ENCODE measurements at places on chromosomes 12 and 14. TPM values are rescaled to one million over a fixed set of nuclear protein-coding genes. Genes with fewer than 3 reads are reported as not detected.
A peak's percentile ranks its signal among the peaks of the same experiment; 100 is the strongest.

- no peak overlapping the region for H3K27ac ChIP-seq
- H3K4me3 ChIP-seq = no peak overlapping the region
- H3K4me1 ChIP-seq = no peaks in the 10 kb centered on the region
- DNase-seq = peak; percentile 39
- H3K36me3 ChIP-seq = peaks cover 32% of the 10 kb centered on the region
Observed at GRCh38 chr12:4307593-4308333, 13.2 kb upstream of the TIGAR start.

Gene FRMD6
- 0.12 TPM for polyA plus RNA-seq

Gene TAS2R42
- polyA plus RNA-seq = not detected

Gene AKAP6
- polyA plus RNA-seq = not detected

DNA sequence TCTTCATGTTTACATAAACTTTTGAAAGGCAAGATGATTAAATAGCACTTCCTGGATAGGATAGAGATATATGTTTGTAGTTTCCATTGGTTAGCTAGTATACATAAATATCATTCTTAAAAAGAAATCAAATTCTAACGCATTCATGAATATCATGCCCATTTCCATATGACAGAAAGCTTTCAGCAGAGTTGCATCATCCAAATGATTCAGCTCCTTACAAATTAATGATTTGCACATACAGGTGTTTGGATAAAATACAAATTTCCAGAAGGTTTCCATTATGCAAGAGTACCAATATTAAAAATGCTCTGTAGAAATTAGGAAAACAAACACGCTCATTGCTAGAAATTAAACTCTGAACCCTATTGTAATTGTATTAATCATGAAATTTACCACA is 264.4 kb downstream of the FOXG1 start:
- no peaks in the 10 kb centered on the region for H3K27me3 ChIP-seq
- no peaks in the 10 kb centered on the region for H3K4me1 ChIP-seq
- no peak for DNase-seq
- H3K4me3 ChIP-seq = no peak overlapping the region

DNA sequence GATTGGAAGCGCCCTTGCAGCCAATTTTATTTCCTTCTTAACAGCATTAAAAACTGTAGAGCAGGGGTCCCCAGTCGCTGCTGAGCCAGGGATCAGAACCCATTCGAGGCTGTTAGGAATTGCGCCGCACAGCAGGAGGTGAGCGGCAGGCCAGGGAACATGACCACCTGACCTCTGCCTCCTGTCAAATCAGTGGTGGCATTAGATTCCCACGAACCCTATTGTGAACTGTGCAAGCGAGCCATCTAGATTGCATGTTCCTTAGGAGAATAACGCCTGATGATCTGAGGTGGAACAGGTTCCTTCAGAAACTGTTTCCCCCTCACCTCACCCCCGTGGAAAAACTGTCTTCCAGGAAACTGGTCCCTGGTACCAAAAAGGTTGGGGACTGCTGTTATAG is 107.4 kb downstream of the DNAI7 start:
- no peaks in the 10 kb centered on the region for H3K4me1 ChIP-seq
- H3K27me3 ChIP-seq = no peaks in the 10 kb centered on the region
- H3K27ac ChIP-seq = no peak overlapping the region
- H3K36me3 ChIP-seq = peaks cover 96% of the 10 kb centered on the region
- H3K4me3 ChIP-seq = no peak overlapping the region

Gene TTC7B
- polyA plus RNA-seq = 1.2 TPM

- H3K4me1 ChIP-seq = peaks cover 43% of the 10 kb centered on the region
- H3K27me3 ChIP-seq = no peaks in the 10 kb centered on the region
- peaks cover 29% of the 10 kb centered on the region for H3K36me3 ChIP-seq
- H3K27ac ChIP-seq = peak overlapping the region; percentile 99
- H3K4me3 ChIP-seq = peak overlapping the region; percentile 100
Observed at GRCh38 chr12:66168410-66168809, 1.4 kb downstream of the TMBIM4 start.

- H3K36me3 ChIP-seq = peaks cover 13% of the 10 kb centered on the region
- no peak overlapping the region for H3K4me3 ChIP-seq
- no peaks in the 10 kb centered on the region for H3K4me1 ChIP-seq
- no peaks in the 10 kb centered on the region for H3K27me3 ChIP-seq
- DNase-seq = no peak
Observed at GRCh38 chr14:56175773-56176172, 57.6 kb downstream of the PELI2 start.

DNA sequence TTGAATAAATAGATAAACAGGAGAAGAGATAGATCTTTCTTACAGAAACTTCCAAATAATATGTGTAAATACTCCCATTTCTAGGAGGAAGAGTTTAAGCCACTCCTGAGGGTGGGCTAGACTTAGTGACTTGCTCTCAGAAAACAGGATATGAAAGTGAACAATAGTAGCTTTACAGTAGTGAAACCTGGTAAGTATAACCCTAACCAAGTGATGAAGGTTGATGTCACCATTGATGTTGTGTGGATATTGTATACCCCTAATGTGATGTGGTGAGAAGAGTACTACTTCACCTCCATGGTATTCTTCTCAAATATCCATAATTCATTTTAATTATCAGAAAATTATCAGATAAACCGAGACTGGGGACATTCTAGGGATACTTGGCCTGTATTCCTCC is 20.9 kb downstream of the AKAP6 start:
- no peaks in the 10 kb centered on the region for H3K4me1 ChIP-seq
- H3K4me3 ChIP-seq = no peak overlapping the region
- H3K27me3 ChIP-seq = no peaks in the 10 kb centered on the region
- no peak for DNase-seq
- no peak overlapping the region for H3K27ac ChIP-seq

DNA sequence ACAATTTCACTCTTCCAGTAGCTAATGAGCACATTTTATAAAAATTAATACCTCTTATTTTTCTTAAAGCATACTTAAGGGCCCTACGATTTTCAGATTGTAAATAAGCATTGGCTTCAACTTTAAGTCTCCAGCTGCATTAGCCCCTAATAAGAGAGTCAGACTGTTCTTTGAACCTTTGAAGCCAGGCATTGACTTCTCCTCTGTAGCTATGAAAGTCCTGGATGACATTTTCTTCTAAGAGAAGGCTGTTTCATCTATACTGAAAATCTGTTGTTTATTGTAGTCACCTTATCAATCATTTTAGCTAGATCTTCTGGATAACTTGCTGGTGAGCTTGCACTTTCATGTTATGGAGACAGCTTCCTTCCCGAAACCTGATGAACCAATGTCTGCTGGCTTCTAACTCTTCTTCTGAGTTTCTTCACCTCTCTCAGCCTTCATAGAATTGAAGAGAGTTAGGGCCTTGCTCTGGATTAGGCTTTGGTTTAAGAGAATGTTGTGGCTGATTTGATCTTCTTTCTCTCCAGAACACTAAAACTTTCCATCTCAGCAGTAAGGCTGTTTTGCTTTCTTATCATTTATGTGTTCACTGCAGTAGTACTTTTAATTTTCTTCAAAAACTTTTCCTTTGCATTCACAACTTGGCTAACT is 377.1 kb upstream of the RGS6 start:
- no peaks in the 10 kb centered on the region for H3K27me3 ChIP-seq
- H3K4me1 ChIP-seq = peaks cover 21% of the 10 kb centered on the region
- peaks cover 7% of the 10 kb centered on the region for H3K36me3 ChIP-seq
- H3K4me3 ChIP-seq = no peak overlapping the region

DNA sequence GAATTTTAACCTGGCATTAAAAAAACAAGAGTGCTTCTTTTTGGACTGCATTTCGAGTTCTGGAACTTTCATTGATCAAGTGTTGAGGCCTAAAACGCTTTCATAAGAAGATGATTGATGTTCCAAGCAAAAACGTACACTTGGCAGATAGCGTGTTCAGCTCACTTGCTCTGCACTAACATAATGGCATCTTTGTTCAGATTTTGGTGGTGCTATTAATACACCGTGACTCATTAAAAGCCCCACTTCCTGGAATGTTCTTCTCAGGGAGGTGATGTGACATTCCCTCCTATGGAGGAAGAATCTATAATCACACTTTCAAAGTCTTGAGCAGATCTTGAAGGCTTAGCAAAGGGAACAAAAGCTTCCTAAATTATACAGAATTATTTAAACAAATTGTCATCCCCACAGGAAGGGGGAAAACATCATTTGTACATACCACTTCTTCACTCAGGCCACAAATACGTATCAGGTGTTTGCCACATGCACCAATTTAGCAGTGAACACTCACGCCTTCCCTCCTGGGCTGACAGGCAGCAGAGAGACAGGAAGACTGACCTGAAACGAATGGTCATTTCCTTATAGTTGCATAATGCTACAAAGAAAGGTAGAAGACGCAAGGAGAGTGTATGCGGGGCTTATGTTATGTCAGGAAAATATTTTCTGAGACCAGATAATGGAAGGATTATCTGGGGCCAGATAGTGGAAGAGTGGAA is 15.4 kb downstream of the HSP90AA1 start:
- DNase-seq = no peak
- H3K4me1 ChIP-seq = no peaks in the 10 kb centered on the region
- H3K4me3 ChIP-seq = no peak overlapping the region

DNA sequence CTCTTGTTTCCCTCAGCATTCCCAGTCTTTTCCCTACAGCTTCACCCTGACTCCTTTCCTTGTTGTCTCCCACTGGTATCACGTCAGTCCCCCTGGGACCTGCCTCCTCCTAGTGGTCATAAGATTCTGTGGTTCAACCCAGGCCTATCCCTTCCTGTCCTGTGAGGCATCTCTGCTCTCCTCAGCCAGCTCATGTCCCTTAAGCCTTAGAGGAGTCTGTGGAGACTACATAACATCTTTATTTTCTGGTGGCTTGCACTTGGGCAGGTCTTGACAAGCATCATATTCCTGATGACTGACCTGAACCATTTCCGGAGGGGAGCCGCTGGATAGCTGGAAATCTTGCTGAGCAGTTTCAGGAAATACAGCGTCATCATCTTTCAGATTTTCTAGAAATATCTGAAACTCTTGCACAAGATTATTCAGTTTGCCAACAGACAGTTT is 688 bp downstream of the C12orf71 start:
- no peaks in the 10 kb centered on the region for H3K36me3 ChIP-seq
- peak; percentile 4 for DNase-seq
- H3K4me1 ChIP-seq = peaks cover 19% of the 10 kb centered on the region
- H3K4me3 ChIP-seq = no peak overlapping the region

GRCh38 chr12:662566-663292 is 516 bp downstream of the NINJ2 start:
- no peaks in the 10 kb centered on the region for H3K36me3 ChIP-seq
- peaks cover 30% of the 10 kb centered on the region for H3K4me1 ChIP-seq
- H3K4me3 ChIP-seq = peak overlapping the region; percentile 71
- DNase-seq = peak; percentile 47
- no peaks in the 10 kb centered on the region for H3K27me3 ChIP-seq
- peak overlapping the region; percentile 84 for H3K27ac ChIP-seq

DNA sequence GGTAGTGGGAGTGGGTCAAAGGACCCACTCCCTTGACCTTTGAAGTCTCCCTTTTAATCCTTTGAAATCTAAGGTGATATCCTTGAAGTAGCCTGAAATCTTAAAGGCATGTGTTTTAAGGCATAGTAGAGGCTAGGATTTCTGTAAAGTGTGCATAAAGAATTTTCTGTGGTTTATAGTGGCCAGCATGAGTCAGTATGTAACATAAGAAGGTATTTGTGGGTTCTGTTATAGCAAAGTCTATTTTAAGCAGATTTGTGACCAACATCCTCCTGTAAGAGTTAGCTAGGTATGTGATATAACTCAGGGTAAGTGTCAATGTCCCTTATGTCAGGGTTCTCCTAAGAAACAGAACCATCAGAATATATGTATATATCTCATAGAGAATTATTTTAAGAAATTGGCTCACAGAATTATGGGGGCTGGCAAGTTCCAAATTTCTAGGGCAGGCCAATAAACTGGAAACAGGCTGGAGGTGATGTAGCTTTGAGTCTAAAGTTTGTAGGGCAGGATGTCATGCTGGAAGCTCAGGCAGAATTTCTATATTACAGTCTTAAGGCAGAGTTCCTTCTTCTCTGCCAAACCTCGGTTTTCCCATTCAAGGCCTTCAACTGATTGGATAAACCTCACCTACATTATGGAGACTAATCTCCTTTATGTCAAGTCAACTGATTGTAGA is 18.7 kb upstream of the EPYC start:
- H3K36me3 ChIP-seq = no peaks in the 10 kb centered on the region
- no peak overlapping the region for H3K4me3 ChIP-seq
- H3K4me1 ChIP-seq = no peaks in the 10 kb centered on the region
- no peak overlapping the region for H3K27ac ChIP-seq

Gene VPS33A
- 15.3 TPM for polyA plus RNA-seq

GRCh38 chr14:88430976-88431375 is 45.5 kb downstream of the SPATA7 start:
- no peaks in the 10 kb centered on the region for H3K27me3 ChIP-seq
- no peak overlapping the region for H3K4me3 ChIP-seq
- H3K36me3 ChIP-seq = no peaks in the 10 kb centered on the region

Measured in CD14-positive monocyte (primary cell).